ENCODE measurements at places on chromosomes 1 and 21.
A peak's percentile ranks its signal among the peaks of the same experiment; 100 is the strongest.

GRCh38 chr1:198265073-198265661, 108.4 kb downstream of the NEK7 start:
- DNase-seq = no peak

- DNase-seq = peak; percentile 52
These were observed 46.1 kb upstream of the MTF2 start for GRCh38 chr1:93033029-93033428.

DNA sequence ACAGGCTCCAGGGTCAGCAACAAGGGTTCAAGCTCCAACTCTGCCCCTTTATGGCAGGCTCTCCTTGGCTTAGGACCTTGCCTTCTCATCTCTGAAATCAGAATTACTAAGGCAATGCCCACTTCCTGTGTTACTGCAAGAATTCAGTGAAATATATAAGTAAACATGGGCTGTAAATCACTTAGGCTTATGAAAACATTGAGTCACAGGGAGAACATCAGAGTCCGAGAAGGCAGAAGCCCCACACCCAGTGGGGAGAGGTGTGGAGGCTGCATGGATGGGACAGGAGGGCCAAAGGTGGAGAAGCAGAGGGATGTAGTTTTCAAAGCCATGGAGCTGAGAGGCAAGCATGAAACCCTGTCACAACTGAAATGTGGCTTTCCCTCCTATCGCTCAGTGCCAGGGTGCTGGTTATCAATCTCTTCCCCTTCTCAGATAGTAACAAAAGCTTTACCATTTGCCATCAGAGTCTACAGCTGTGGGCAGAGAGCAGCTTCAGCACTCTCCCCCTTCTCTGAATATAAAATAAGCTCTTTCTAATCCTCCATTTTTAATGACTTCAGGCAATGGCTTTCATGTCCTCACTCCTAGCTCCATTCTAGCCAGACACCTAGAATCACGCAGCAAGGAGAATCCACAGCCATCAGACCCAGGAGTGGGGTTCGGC, 3.4 kb downstream of the RGS8 start:
- DNase-seq = no peak

- DNase-seq = no peak
These were observed 134.0 kb downstream of the FAM78B start for GRCh38 chr1:166032572-166033371.

DNA sequence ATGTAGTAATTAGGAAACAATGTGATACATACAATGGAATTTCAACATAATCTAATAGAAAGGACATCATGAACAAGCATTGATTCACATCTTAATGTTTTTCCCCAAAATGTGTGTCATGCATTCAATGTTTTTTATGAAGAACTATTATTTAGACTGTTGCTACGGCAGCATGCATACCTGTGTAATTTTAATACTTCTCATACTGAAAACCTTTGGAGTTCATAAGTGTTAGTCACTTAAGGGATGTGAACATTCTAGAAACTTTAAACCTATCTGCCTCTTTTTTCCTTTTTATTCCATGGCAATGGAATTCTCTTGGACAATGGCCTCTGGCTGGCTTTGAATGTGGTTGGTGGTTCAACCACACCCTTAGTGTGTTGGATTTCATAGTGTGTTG, 48.6 kb downstream of the TMPRSS15 start:
- no peak for DNase-seq

- no peak for DNase-seq
These were observed 54.0 kb upstream of the ATP5PO start for GRCh38 chr21:33969581-33969980.

DNA sequence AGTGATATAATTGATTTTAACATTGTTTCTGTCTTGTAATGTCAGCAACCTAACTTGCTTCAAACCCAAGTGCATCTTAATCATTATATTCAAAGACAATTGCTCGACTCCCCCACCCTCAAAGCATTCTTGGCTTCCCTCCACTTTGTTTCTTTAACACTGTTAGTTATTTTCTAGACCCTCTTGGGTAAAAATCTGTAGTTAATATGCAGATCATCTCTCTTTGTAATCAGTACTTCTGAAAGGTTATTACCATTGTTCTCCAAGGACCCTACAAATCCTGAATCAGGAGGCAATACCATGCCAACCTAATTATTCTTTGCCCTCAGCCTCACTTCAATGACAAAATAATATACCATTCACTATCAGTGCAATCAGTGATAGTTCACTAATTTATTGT, 1075.7 kb downstream of the AMY1C start:
- no peak for DNase-seq

DNA sequence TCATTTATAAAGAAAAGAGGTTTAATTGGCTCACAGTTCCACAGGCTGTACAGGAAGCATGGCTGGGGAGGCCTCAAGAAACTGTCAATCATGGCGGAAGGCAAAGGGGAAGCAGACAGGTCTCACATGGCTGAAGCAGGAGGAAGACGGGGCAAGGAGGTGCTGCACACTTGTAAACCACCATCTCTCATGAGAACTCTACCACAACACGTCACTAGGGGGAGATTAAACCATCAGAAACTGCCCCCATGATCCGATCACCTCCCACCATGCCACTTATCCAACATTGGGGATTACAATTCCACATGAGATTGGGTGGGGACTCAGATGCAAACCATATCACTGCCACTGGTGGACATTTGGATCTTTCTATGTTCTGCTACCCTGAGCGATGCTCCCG, 351.4 kb downstream of the NPHP4 start:
- peak; percentile 48 for DNase-seq

DNA sequence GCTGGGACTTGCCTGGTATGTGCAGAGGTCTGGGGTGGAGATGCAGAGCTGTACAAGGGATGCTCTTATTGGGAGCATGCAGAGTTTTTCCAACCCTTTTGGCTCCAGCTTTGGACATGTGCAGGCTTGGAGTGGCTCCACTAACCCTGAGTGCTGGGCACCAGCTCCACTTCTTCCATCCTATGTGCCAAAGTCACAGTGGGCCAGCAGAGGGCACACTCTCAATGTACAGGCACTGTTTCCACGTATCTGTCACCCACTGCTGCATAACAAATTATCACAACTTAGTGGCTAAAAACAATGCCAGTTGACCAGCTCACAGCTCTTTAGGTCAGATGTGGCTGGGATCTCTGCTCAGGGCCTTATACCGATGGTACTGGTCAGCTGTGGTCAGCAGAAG, 631.8 kb downstream of the AJAP1 start:
- peak; percentile 35 for DNase-seq
